ENCODE measurements at places on chromosomes 1 and 21. TPM values are rescaled to one million over a fixed set of nuclear protein-coding genes. Genes with fewer than 3 reads are reported as not detected.
A peak's percentile ranks its signal among the peaks of the same experiment; 100 is the strongest.

- H3K4me1 ChIP-seq, result peaks cover 38% of the 10 kb centered on the region
- DNase-seq, result no peak
- peaks cover 12% of the 10 kb centered on the region for H3K36me3 ChIP-seq
- H3K4me3 ChIP-seq, result no peak overlapping the region
- H3K27ac ChIP-seq, result peak overlapping the region; percentile 99
These were observed 22.7 kb downstream of the NDUFS5 start for GRCh38 chr1:39048745-39049370.

DNA sequence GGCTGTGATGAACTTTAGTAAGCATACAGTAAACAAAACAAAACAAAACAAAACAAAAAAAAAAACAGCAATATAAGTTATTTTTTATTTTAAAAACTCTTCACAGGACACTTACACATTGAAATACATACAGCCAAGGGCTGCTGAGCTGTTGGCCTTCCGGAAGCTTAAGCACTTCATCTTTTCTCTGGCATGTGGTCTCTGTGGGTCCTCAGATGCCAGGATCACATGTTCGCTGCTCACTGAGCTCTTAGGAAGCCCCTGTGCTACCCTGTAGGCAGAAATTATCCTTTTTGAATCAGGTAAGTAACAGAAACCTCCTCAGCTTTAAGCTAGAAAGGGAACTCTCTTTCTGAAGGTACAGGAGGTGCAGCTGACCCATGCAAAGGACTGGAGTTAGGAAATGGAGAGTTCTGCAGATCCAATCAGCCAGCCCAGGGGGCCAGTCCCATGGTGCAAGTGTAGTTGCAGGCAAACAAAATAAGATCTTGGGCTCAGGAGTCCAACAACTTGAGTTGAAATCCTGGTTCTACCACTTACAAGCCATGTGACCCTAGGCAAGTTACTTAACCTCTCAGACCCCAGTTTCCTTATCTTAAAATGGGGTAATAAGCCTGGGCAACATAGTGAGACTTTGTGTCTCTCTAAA, 22.4 kb upstream of the MED18 start:
- H3K27me3 ChIP-seq, result peaks cover 2% of the 10 kb centered on the region
- no peak for DNase-seq
- no peak overlapping the region for H3K4me3 ChIP-seq
- H3K4me1 ChIP-seq, result peaks cover 8% of the 10 kb centered on the region

GRCh38 chr1:91712981-91713841, 172.7 kb downstream of the TGFBR3 start:
- H3K27ac ChIP-seq, result peak overlapping the region; percentile 77
- peaks cover 1% of the 10 kb centered on the region for H3K27me3 ChIP-seq
- peaks cover 18% of the 10 kb centered on the region for H3K4me1 ChIP-seq
- peak; percentile 3 for DNase-seq
- H3K36me3 ChIP-seq, result peaks cover 20% of the 10 kb centered on the region

DNA sequence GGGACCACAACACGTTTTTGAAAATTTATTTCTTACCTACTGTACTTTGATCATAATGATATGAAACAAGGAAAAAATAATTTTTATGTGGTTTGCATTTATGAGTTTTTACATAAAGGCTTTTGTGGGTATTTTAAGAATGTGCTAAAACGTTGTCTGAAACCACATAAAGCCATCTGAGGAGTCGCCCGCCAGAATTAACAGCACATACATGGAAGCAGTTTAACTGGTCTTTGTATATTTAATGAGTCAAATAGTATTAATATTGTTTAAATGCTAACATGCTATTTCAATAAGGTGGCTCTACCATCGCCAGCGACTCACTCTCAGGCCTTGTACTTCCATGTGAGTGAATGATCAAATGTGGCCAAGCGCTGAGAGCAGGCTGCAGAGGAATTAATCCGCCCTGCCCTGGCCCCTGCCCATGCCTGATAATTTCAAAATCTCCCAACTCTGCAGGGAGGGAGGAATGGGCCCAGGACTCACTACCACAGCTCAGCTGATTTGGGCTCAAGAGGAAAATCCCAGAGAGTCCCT, 49.6 kb downstream of the SLC66A1 start:
- peaks cover 8% of the 10 kb centered on the region for H3K36me3 ChIP-seq
- H3K27me3 ChIP-seq, result no peaks in the 10 kb centered on the region
- no peak for DNase-seq
- peak overlapping the region; percentile 45 for H3K27ac ChIP-seq
- no peak overlapping the region for H3K4me3 ChIP-seq
- H3K4me1 ChIP-seq, result peaks cover 29% of the 10 kb centered on the region

- H3K27me3 ChIP-seq, result peaks cover 2% of the 10 kb centered on the region
- peaks cover 5% of the 10 kb centered on the region for H3K36me3 ChIP-seq
- no peak overlapping the region for H3K4me3 ChIP-seq
- no peak overlapping the region for H3K27ac ChIP-seq
These were observed 856 bp downstream of the NRDC start for GRCh38 chr1:51877434-51878307.

DNA sequence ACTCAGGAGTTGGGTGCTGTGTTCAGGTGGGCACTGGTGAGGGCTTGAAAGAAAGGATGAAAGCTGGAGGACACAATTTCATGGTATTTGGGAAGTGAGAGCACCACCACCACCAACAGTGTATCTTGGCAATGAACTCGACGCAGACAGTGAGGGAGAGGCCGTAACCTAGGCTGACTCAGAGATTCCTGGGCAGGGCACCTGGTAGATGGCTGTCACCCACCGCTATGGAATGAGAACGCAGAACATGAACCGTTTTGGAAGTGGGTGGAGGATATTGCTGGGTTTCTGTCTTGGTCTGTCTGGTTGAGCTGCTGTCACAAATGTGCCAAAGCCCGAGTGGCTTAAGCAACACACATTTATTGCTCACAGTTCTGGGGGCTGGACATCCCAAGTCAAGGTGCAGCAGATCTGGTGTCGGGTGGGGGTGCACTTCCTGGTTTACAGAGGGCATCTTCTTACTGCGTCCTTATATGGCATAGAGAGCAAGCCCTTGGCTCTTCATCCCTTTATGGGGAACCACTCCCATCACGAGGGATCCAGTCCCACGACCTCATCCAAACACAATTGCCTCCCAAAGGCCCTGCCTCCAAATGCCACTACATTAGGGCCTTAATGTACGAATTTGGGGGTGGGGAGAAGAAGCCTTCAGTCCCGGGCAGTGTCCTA, 246.3 kb downstream of the SIPA1L2 start:
- no peak for DNase-seq
- H3K4me3 ChIP-seq, result no peak overlapping the region
- H3K27me3 ChIP-seq, result no peaks in the 10 kb centered on the region
- H3K36me3 ChIP-seq, result no peaks in the 10 kb centered on the region
- no peak overlapping the region for H3K27ac ChIP-seq

The WNT3A gene
- not detected for total RNA-seq

The MARCKSL1 gene
- 12.8 TPM for total RNA-seq

The HORMAD1 gene
- total RNA-seq, result not detected

The MORN1 gene
- total RNA-seq, result 8.8 TPM

The DCST1 gene
- not detected for total RNA-seq

All from HFFc6 (cell line).